Activated CD4-positive, alpha-beta T cell treated with anti-CD3 and anti-CD28 coated beads for 36 hours (primary cell): ENCODE measurements at places on chromosomes 7 and 10. TPM values are rescaled to one million over a fixed set of nuclear protein-coding genes. Genes with fewer than 3 reads are reported as not detected.

PARD3 gene
- 2.8 TPM for total RNA-seq

- no peak overlapping the region for H3K27ac ChIP-seq
- no peak for DNase-seq
- H3K4me1 ChIP-seq, result no peaks in the 10 kb centered on the region
- no peak overlapping the region for H3K4me3 ChIP-seq
Observed at GRCh38 chr10:129941199-129942018, 22.7 kb downstream of the EBF3 start.

DNA sequence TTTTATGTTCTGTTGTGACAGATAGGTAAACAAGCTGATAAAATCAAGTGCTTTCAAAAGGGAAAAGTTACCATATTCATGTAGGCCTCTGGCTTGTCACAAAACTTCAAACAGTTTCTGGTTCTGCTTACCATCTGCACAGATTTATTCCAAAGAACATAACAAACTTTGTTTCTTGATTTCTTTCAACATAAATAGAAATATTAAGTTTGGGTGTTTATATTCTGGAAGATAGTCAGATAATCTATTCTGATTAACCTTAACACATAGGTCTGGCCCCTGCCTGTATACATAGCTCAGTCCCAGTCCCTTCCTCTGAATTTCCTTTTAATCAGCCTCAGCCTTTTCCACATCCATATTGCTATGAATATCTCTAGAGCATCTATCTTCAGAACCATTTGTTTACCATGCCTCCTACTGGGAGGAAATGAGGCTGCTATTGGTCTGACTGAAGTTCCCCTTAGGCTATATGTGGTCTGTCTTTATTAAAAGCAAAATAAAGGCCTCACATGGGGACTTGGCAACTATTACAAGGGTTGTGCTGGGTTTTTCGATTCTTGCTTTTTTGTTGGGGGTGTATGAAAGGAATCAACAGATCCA is 319.0 kb downstream of the HPSE2 start:
- H3K36me3 ChIP-seq, result no peaks in the 10 kb centered on the region
- H3K4me3 ChIP-seq, result no peak overlapping the region
- H3K27ac ChIP-seq, result no peak overlapping the region
- no peak for DNase-seq
- no peaks in the 10 kb centered on the region for H3K4me1 ChIP-seq

GRCh38 chr7:66668677-66669076 is 40.0 kb downstream of the KCTD7 start:
- peaks cover 10% of the 10 kb centered on the region for H3K4me1 ChIP-seq
- peak; percentile 44 for DNase-seq
- H3K4me3 ChIP-seq, result no peak overlapping the region
- peaks cover 1% of the 10 kb centered on the region for H3K36me3 ChIP-seq

DNA sequence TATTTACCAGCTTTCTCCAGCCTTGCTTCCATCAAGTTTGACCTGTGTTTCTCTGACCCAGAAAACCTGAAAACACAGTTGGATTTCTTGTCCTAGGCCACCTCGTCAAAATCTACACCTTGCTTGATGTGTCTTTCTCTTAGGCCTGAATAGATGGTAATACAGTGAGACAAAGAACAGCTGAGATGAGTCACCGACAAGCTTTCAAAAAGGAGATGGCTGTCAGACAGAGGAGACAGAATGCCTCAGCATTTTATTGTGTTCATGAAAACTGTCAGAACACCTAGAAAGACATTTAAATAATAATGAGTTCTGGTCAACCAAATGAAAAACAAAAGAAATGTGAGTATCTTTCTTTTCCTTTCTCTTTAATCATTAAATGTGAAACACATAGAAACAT is 119.7 kb upstream of the SORCS1 start:
- H3K4me3 ChIP-seq, result no peak overlapping the region
- DNase-seq, result no peak
- no peaks in the 10 kb centered on the region for H3K27me3 ChIP-seq
- H3K27ac ChIP-seq, result no peak overlapping the region

GRCh38 chr7:117111535-117111934 is 158.2 kb downstream of the ST7 start:
- no peak overlapping the region for H3K4me3 ChIP-seq
- peaks cover 34% of the 10 kb centered on the region for H3K4me1 ChIP-seq
- no peak for DNase-seq
- no peak overlapping the region for H3K27ac ChIP-seq

DNA sequence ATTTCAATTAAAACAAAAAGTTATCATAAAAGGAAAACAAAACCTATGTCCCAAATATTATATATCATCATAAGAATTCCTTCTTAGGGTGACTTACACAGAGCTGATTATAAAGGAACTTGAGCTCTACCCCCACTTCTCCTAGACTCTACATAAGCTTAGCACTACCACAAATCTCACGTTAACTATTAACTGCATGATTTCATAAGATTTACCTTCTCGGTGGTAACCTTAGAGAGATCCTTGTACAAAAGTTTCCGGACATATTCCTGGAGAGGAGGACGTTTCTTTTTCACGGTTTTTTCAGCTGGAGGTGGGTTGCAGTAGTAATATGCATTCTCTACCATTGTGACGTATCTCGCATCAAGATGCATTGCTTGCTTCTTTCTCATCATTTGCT is 83.7 kb downstream of the UPF2 start:
- H3K4me3 ChIP-seq, result no peak overlapping the region
- DNase-seq, result no peak
- no peaks in the 10 kb centered on the region for H3K4me1 ChIP-seq
- no peak overlapping the region for H3K27ac ChIP-seq

CFAP70 gene
- total RNA-seq, result 0.58 TPM

- no peak overlapping the region for H3K4me3 ChIP-seq
- H3K27me3 ChIP-seq, result no peaks in the 10 kb centered on the region
- H3K36me3 ChIP-seq, result no peaks in the 10 kb centered on the region
- DNase-seq, result no peak
Observed at GRCh38 chr7:18357691-18358090, 137.9 kb upstream of the HDAC9 start.

DNA sequence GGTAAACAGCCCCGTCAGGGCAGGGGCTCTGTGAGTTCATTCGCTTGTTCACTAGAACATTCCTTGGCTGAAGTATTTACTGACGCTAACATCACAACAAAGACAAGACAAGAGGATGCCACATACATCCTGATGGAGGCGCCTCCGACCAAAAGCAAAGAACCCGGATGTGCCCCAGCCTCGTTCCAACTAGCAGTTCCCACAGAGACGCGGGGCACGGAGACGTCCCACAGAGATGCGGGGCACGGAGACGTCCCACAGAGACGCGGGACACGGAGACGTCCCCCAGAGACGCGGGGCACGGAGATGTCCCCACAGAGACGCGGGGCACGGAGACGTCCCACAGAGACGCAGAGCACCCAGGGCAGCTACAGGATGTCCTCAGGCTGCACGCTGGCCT is 35.4 kb upstream of the CFAP46 start:
- H3K27ac ChIP-seq, result no peak overlapping the region
- no peak for DNase-seq
- no peaks in the 10 kb centered on the region for H3K36me3 ChIP-seq

GRCh38 chr10:124153023-124153826 is 59.8 kb upstream of the CHST15 start:
- H3K4me3 ChIP-seq, result peak overlapping the region; percentile 0
- no peaks in the 10 kb centered on the region for H3K36me3 ChIP-seq
- DNase-seq, result peak; percentile 72
- peaks cover 11% of the 10 kb centered on the region for H3K27me3 ChIP-seq
